Peyer's patch (tissue), 4 donors: ENCODE measurements at places on chromosomes 13 and 19. TPM values are rescaled to one million over a fixed set of nuclear protein-coding genes. Genes with fewer than 3 reads are reported as not detected.

DNA sequence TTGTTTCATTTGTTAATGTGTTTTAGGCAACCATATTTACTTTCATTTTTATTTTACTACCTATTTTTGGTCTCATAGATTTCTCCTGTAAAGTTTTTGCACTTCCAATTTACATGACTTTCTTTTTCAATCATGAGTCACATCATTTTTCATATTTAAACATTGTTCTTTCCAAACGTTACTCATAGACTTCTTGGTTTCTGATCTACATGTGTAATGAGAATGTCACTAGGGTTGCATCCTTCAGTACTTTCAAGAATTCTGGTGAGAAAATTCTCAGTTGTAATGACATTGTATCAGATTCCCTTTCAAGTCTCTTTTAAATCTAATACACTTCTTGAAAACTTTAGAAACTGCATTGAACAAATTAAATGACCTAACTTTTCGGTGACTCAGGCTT is 991.7 kb downstream of the EFNB2 start:
- H3K27ac ChIP-seq = no peak overlapping the region
- H3K4me1 ChIP-seq = no peaks in the 10 kb centered on the region
- DNase-seq = no peak
- no peaks in the 10 kb centered on the region for H3K36me3 ChIP-seq
- no peaks in the 10 kb centered on the region for H3K27me3 ChIP-seq
- no peak overlapping the region for H3K4me3 ChIP-seq

GRCh38 chr19:13085666-13086065 is 17.0 kb downstream of the LYL1 start:
- no peak overlapping the region for H3K27ac ChIP-seq
- DNase-seq = no peak
- no peaks in the 10 kb centered on the region for H3K36me3 ChIP-seq
- H3K4me1 ChIP-seq = no peaks in the 10 kb centered on the region

GRCh38 chr19:14654786-14655560 is 19.7 kb downstream of the ADGRE3 start:
- no peak overlapping the region for H3K27ac ChIP-seq
- H3K4me1 ChIP-seq = no peaks in the 10 kb centered on the region
- no peak for DNase-seq
- H3K27me3 ChIP-seq = no peaks in the 10 kb centered on the region
- H3K36me3 ChIP-seq = no peaks in the 10 kb centered on the region
- H3K4me3 ChIP-seq = no peak overlapping the region

- H3K36me3 ChIP-seq = no peaks in the 10 kb centered on the region
- H3K4me1 ChIP-seq = peaks cover 21% of the 10 kb centered on the region
- peak overlapping the region; percentile 34 for H3K4me3 ChIP-seq
- peak overlapping the region; percentile 83 for H3K27ac ChIP-seq
Observed at GRCh38 chr13:99431927-99432608, 69.2 kb upstream of the TM9SF2 start.

DNA sequence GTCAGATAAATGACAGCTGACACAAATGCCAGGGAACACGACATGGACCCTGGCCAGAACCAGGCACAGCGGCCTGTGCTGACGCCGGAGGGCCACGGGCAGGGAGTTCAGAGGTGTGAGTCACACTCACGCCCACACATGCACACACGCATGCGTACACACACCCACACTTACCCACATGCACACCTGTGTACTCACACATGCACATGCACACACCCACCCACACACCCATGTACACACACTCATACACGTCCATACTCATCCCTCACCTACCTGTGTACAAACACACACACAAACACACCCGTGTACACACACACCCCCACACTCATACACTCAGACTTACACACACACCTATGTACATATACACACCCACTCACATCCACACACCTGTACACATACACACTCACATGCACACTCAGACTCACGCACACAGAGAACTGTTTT is 40.4 kb downstream of the MLLT1 start:
- no peak for DNase-seq
- H3K36me3 ChIP-seq = no peaks in the 10 kb centered on the region
- H3K4me3 ChIP-seq = no peak overlapping the region
- no peaks in the 10 kb centered on the region for H3K4me1 ChIP-seq

- H3K27ac ChIP-seq = no peak overlapping the region
- no peaks in the 10 kb centered on the region for H3K4me1 ChIP-seq
- no peak overlapping the region for H3K4me3 ChIP-seq
- H3K27me3 ChIP-seq = no peaks in the 10 kb centered on the region
- no peaks in the 10 kb centered on the region for H3K36me3 ChIP-seq
Observed at GRCh38 chr19:51514866-51515481, 13.4 kb upstream of the SIGLEC12 start.

TMEM145 gene
- total RNA-seq = not detected

ATP8B3 gene
- total RNA-seq = 0.35 TPM

DNA sequence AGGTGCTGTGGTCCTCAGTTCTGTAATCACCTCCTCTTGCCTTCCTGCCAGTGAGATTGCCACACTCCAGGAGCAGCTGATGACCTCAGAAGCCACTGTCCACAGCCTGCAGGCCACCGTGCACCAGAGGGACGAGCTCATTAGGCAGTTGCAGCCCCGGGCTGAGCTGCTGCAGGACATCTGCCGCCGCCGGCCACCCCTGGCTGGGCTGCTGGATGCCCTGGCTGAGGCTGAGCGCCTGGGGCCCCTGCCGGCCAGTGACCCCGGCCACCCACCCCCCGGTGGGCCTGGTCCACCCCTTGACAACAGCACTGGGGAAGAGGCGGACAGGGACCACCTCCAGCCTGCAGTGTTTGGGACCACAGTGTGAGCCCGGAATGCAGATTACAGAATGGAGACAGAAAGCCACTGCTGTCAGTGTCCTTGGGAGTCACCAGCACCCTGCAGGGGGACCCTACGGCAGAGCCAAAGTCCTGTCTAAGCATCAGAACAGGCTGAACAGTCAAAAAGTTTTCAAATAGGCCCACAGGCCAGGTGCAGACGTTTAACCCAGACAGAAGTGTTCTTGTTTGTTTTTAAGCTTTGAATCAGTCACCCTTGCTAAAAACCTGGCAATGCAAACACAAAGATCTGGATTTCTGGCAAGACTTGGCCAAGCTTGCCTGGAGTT is 4.2 kb downstream of the VMAC start:
- H3K36me3 ChIP-seq = no peaks in the 10 kb centered on the region
- no peak overlapping the region for H3K27ac ChIP-seq
- H3K27me3 ChIP-seq = no peaks in the 10 kb centered on the region

DNA sequence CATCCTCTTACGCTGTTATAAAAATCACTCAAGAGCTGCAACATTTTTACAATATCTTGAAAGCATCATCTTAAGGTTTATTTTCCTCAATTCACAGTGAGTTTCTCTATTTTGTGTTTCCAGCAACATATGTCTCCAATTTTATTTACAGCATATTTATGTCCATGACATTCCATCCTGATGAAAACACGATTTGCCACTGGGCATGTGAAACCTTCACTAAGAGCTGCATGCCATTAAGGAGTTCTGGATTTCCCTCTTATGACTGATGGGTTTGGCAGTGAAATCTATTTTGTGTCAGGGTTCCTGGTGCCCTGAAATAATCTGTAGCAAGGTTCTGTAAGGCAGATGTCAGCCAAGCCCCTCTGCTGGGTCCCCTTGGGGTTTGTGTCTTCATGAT is 527.6 kb upstream of the KLF12 start:
- DNase-seq = no peak
- H3K27me3 ChIP-seq = no peaks in the 10 kb centered on the region
- H3K4me3 ChIP-seq = no peak overlapping the region
- no peak overlapping the region for H3K27ac ChIP-seq
- no peaks in the 10 kb centered on the region for H3K4me1 ChIP-seq

CYP4F8 gene
- total RNA-seq = not detected

DNA sequence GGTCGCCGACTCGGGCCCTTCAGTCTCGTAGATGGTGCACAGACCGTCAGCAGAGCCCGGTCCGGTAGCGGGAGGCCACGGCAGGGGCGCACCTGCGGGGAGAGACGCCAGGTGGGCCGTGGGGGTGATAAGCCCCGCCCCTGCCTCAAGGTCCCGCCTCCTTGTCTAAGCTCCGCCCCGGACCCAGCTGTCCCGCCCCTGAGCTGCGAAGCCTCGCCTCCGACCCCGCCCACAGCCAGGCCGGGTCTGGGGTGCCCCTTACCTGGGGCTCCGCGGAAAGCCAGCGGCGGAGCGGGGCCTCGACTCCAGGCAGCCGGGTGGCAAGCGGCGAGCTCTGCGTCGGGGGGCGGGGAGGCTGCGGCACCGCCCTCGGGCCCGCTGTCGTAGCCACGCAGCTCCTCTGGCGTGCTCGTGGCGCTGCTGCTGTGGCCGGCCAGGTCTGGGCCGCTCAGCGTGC is 4.7 kb downstream of the PRR36 start:
- DNase-seq = peak; percentile 84
- H3K27me3 ChIP-seq = peaks cover 22% of the 10 kb centered on the region
- H3K4me3 ChIP-seq = peak overlapping the region; percentile 53
- H3K36me3 ChIP-seq = no peaks in the 10 kb centered on the region

GRCh38 chr13:35179494-35179893 is 237.4 kb downstream of the NBEA start:
- H3K27ac ChIP-seq = no peak overlapping the region
- no peak overlapping the region for H3K4me3 ChIP-seq
- H3K4me1 ChIP-seq = no peaks in the 10 kb centered on the region
- DNase-seq = no peak
- H3K36me3 ChIP-seq = no peaks in the 10 kb centered on the region
- no peaks in the 10 kb centered on the region for H3K27me3 ChIP-seq

- no peak for DNase-seq
- H3K4me1 ChIP-seq = no peaks in the 10 kb centered on the region
- H3K27me3 ChIP-seq = no peaks in the 10 kb centered on the region
- H3K36me3 ChIP-seq = no peaks in the 10 kb centered on the region
Observed at GRCh38 chr13:75947448-75947847, 311.3 kb downstream of the LMO7 start.

ZNF835 gene
- 1.1 TPM for total RNA-seq

SIGLEC6 gene
- not detected for total RNA-seq

GRCh38 chr13:44364345-44365000 is 9.2 kb upstream of the SERP2 start:
- no peak for DNase-seq
- no peaks in the 10 kb centered on the region for H3K4me1 ChIP-seq
- H3K27me3 ChIP-seq = no peaks in the 10 kb centered on the region
- H3K27ac ChIP-seq = no peak overlapping the region
- no peak overlapping the region for H3K4me3 ChIP-seq

DNA sequence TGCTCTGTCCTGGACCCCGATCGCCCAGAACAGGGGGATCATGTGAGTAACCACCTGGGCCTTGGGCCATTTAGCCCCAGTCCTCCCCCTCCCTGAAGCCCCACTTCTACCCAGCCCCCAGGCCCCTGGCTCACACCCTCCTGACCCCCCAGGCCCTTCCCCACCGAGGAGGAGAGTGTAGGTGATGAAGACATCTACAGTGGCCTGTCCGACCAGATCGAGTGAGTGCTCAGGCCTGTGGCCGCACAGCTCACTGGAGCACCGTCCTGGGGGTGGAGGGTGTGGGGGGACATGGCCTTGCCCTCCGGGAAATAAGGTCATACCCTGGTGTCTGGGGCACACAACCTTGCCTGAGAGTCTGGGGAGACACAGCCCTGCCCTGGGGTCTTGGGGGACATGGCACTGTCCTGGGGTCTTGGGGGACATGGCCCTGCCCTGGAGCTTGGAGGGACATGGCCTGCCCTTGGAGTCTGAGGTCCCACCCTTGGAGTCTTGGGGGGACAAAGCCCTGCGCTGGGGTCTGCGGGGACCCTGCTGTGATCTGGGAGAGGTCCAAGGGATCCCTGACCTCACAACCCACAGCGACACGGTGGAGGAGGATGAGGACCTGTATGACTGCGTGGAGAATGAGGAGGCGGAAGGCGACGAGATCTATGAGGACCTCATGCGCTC is 49.3 kb downstream of the VAV1 start:
- DNase-seq = no peak
- no peaks in the 10 kb centered on the region for H3K36me3 ChIP-seq
- H3K27me3 ChIP-seq = no peaks in the 10 kb centered on the region
- no peak overlapping the region for H3K4me3 ChIP-seq
- H3K27ac ChIP-seq = no peak overlapping the region

DNA sequence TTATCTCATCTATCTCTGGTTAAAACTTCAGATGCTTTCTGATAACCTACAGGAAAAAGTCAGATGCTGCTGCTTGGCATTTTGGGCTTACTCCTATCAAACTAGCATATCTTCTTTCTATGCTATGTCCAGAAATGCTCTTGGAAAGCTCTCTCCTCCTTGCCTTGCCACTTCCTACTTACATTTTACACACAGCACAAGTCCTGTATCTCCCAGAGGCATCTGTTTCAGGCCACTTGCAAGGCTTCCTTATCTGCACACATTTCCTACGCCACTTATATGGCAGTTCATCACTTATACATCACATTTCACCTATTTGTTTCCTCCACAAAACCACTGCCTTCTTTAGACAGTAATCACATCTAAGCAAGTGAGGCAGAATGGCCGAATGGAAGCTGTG is 220.3 kb downstream of the DNAJC15 start:
- H3K4me3 ChIP-seq = no peak overlapping the region
- no peak overlapping the region for H3K27ac ChIP-seq
- no peak for DNase-seq

DNA sequence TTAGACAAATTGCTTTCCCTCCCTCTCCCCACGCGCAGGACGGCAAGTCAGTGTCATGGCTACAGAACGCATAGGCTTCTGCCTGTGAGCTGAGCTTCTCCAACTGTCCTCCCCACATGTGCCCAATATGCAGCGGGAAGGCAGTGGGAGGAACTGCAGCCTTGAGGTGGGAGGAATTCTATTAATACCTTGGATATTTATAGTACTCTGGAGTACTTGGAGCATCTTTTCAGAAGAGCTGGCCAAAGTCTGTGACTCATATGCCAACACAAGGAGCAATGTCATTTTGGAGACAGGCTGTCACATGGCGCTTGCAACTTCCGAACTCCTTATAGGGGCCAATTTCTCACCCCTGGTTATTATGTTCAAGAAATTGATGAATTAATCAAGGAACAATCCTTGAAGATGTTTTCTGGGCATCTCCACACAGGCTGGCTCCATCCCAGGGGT is 245.0 kb upstream of the SERP2 start:
- H3K27ac ChIP-seq = no peak overlapping the region
- H3K27me3 ChIP-seq = no peaks in the 10 kb centered on the region
- DNase-seq = no peak
- no peaks in the 10 kb centered on the region for H3K36me3 ChIP-seq

DNA sequence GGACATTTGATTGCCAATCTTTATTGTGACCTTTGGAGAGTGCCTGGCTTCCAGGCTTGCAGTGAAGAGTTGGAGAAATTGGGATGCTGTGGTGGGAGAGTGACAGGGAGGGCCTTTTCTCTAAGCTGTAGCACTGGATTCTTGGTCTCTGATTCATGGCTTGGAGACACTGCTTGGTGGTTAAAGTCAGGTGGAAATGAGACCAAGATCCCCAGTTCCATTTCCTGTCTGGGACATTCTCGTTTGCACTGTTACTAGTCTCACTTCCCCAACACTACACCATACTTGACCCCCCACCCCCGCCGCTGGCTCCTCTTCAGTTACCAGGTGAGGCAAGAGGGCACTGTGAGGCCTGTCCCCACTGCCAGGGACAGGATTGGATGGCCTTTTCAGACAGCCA is 2.9 kb downstream of the SUPT5H start:
- H3K36me3 ChIP-seq = peaks cover 7% of the 10 kb centered on the region
- H3K27ac ChIP-seq = peak overlapping the region; percentile 33
- DNase-seq = no peak
- H3K27me3 ChIP-seq = no peaks in the 10 kb centered on the region
